ELR (cell line): ENCODE measurements at places on chromosomes 7 and 10.
A peak's percentile ranks its signal among the peaks of the same experiment; 100 is the strongest.

GRCh38 chr10:74949843-74950765, 123.7 kb downstream of the KAT6B start:
- DNase-seq, result peak; percentile 61

GRCh38 chr10:20454331-20454730, 442.8 kb downstream of the NEBL start:
- DNase-seq, result no peak

- DNase-seq, result no peak
Observed at GRCh38 chr7:54559401-54559800, 17.2 kb downstream of the VSTM2A start.

DNA sequence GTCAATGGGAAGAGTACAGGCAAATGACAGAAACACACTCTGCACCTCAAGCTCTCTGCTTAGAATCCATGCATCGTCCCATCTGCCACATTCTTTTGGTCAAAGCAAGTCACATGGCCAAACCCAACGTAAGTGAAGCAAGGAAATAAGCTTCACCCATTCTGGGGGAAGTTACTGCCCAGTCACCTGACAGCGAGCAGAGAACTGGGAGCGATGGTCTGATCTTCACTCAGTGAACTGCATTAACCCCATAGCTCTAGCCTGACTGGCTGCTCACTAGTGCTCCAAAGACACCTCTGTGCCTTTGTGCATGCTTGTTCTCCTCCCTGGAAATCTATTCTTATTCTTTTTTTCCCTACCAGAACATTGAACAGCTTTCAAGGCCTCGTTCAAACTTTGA, 89.9 kb downstream of the APBB1IP start:
- DNase-seq, result no peak

DNA sequence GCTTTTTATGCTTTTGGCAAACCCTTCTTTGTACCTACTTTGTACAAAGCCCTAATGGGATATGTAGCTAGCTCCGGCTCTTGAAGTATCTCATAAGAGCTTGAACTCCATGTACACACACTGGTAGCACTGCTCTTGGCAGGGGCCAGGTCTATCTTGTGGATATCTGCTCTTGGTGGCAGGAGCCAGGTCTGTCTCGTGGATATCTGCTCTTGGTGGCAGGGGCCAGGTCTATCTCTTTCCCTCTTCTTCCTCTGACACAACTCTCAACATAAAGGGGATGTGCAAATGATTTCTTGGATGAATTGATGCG, 91.9 kb downstream of the WNT2 start:
- DNase-seq, result no peak

- DNase-seq, result no peak
Observed at GRCh38 chr7:27459731-27460053, 203.0 kb downstream of the HIBADH start.

GRCh38 chr7:7765422-7765821, 47.0 kb upstream of the RPA3 start:
- peak; percentile 69 for DNase-seq

DNA sequence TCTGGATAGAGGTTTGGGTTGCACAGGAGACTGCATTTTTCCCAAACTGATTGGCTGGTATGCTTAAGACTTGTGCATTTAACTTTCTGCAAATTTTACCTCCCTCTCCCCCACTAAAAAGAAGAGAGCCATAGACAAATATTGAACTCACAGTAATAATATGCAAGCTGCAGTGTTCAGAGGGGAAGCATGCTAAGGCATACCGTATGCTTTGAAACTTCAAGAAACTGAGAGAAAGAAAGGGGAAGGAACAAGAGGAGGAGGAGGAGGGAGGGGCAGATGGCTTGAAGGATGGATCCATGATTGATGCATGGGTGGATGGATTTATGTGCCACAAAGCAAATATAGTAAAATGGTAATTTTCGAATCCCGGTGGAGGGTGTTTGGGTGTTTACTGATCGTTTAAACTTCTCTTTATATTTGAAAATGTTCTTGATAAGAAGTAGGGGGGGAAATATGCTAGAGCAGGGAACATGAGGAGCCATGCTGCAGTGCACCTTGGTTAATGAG, 7.8 kb upstream of the KLF6 start:
- DNase-seq, result no peak

DNA sequence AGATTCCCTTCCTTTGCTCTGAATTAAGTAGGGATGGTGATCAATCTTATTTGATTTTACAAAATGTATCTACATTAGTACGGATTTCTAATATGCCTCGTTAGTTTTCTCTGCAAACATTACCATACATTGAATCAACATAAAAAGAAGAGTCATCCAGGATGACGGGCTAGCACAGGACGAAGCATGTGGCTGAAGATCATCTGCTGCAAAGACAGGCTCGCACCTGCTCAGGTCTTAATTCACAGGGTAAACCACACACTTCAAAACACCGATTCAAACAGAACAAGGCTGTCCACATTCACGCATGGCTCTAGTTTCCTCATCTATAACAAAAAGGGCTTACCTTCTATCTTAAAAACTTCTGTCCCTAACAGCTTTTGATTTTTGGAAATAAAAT, 323.0 kb downstream of the PARD3 start:
- DNase-seq, result no peak

DNA sequence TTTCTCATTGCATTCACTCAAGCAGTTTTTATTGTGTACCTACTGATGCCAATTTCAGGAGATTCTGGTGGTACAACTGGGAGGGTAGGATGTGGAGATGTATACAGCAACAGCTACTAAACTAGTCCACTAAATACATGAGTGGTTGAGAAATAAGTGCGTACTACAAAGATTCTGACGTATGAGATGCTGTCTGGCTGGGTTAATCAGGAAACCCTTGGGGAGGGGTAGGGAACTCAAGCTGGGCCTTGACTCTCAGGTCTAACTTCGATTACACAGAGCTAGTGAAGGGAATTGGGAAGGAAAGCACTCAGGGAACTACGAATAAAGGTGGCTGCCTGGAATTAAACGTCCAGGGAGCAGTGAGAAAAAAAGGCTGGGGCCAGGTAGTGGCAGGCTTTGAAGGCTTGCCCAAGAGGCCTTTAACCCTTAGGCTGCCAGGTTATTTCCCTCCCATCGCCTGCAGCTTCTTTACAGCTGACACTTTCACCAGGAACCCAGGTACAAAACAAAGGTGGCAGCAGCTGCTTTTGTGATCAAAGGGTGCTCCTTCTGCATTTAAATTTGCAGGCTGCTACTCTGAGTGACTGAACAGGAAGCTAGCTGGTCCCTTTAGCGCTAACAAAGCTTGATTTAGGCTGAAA, 3.2 kb downstream of the MMS19 start:
- DNase-seq, result no peak

DNA sequence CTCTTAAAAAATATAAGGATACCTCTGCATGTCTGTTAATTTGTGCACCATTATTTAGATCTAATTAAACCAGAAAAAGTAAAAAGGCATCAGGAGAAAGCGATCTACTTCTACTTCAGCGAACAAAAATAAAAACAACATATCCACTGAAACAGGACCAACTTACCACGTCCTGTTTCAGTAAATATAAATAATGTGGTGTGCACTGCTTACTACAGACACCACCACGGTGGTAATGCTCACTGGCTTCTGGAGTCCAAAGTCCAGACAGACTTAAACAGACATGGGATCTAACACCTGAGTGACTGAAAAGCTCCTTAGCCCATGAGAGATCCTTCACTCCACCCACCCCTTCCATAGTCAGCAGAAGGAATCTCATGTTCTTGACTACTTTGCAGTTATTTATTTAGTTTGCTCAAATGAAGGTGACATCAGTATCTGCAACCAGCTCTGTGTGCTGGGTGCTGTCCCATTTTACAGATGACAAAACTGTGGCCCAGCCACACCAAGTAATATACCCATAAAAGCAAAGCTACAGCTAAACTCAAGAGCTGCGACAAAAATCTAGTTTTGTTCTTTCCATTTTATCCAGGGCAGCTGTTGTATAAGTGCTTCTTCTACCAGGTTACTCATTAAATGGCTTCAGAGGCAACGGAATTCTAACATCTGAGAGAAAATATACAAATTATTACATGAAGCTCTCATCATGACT, 62.1 kb upstream of the NCAPG2 start:
- no peak for DNase-seq

DNA sequence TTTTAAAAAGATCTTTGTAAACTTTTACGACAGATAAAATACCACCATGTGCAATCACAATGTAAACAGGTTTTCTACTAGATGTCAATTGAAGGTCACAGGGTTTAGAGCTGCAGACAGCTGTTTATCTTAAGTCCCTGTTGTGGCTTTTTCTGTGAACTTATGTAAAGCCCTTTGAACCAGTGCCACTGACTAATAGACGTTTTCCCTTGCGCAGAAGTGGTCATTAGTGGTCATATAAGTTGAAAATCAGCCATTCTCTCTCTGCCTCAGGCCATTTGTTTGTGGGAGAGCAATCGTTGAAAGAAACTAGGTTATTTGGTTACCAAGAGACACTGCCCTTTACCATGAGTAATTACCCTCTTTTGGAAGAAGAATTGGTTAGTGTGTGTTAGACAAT, 23.9 kb downstream of the CACNB2 start:
- peak; percentile 39 for DNase-seq

GRCh38 chr7:91347290-91347689, 83.1 kb downstream of the FZD1 start:
- DNase-seq, result no peak

DNA sequence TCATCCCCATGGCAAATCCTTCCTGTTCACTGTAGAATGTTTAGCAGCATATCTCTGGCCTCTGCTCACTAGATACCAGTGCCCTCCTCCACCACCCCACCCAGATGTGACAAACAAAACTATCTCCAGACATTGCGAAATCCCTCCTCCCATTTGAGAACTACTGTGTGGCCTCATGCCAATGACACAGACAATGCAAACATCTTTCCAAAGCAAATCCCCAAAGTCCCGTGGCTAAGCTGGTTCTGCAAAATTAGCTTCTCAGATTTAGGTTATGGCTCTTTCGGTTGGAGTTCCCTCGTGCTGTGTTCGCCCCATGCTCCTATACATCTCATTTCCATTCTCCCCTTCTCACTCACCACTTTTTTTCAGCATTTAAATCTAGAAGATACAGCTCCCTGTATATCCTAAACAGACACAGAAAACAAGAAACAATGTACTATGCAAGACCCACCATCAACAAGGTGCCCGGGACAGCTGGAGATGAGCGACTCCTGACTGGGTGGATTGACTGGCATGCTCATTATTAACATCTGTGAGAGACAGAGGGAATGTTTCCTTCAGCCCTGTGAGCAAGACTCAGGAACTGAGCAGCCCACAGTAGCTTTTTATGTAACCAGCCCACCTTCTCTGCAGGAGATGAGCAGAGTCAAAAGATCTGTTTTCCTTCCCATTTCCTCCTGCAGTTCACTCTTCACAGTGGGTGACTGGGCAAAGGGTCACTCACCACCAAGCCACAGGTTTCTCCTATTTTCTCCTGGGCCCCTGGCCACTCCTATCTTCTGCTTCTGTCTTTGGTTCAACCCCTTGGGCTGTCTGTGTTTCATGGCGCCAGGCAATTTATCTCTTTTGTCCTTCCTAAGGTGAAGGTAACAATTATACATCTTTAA, 225.7 kb upstream of the AOAH start:
- DNase-seq, result no peak

- DNase-seq, result peak; percentile 23
Observed at GRCh38 chr10:95560278-95561176, 644 bp downstream of the SORBS1 start.

DNA sequence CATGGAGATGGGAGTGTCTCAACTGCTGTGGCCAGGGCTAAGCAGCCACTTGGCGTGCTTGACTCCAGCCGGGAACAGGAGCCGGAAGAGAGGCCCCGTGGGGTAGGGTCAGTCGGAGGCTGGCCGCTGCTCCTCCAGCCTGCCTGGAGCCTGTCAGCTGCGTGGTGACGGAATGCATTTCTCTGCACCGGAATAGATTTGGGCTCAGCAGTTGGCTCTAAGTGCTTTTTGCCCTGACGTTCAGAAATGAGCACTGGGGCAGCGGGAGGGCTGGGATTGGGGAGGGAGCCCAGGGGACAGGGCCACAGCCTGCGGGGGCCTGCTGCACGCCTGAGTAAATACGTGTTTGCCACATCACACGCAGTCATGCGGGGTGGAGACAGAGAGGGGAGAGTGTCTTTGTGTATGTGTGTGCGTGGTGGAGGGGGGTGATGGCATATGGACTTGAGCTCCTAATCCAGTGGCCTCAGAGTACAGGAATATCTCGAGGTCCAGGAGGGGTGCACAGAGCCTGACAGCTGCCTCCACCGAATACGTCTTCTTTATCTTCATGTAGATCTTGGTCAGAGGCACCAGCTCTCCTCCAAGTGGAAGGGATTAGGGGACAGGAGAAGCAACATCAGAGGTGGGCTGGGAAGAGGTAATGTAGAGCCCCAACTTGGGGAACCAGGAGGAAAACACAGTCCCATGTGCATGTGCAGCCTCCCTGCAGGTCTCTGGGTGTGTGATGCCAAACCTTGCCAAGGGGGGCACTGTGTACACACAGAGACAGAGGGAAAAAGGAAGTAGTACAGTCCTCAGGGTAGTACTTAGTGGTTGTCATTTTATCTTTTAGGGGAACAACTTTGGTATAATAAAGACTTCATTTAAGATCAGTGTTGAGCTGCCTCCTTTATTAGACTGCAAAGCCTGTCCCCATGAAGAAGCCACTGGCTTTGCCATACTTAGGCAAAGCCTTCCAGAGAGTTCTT, 151.4 kb downstream of the CDH23 start:
- DNase-seq, result peak; percentile 39

- peak; percentile 93 for DNase-seq
Observed at GRCh38 chr10:77513781-77514331, 123.8 kb downstream of the KCNMA1 start.

GRCh38 chr7:43229801-43230200, 117.4 kb downstream of the HECW1 start:
- no peak for DNase-seq

GRCh38 chr7:93008833-93009232, 108.9 kb downstream of the SAMD9 start:
- no peak for DNase-seq

DNA sequence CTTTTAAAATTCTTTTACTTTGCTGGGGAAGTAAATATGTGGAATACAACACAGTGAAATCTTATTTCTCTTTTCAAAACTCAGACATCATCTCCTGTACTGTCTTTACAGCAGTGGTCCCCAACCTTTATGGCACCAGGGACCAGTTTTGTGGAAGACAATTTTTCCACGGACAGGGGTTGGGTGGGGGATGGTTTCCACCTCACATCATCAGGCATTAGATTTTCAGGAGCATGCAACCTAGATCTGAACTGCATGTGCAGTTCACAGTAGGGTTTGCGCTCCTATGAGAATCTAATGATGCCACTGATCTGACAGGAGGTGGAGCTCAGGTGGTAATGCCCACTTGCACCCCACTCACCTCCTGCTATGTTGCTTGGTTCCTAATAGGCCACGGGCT, 12.2 kb downstream of the TMEM60 start:
- no peak for DNase-seq

DNA sequence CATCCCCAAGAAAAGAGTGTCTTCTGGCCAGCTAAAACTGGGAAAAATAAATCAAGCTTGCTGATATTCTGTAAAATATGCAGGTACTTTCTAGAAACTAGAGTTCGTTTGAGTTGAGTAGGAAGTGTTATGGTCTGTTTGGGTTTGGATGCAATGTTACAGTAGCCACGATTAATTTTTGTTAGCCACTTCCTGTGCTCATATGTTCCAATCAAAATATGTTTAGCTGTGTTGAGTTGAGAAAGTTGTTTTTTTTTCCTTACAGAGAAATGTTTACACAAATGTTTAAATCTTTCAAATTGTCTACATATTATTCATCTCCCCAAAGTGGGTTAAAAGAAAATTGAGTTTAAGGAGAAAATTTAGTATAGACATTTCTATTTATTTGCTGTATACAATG, 11.3 kb upstream of the LAMB1 start:
- DNase-seq, result no peak

GRCh38 chr10:124737221-124737620, 7.0 kb downstream of the FAM53B start:
- no peak for DNase-seq

- no peak for DNase-seq
Observed at GRCh38 chr7:150417863-150418262, 32.6 kb upstream of the GIMAP8 start.
